HFF-Myc (cell line): ENCODE measurements at places on chromosomes 6 and 20.

DNA sequence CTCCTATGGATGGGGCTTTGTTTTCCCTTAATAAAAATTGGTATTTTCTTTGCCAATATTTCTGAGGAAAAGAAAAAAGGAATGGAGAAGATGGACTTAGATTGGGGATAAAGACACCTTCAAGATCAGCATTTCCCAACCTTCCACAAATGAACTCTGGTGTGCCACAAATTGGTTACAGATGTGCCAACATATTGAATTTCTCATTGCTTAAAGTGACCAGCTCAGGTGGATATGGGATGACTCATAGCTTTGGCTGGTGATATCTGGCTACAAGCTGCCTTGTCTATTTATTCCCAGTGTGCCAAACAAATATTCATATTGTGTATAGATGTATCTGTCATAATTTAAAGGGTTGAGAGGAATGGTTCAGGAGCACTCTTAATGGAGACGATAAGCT, 32.5 kb downstream of the THEMIS start:
- peak; percentile 24 for DNase-seq

GRCh38 chr6:32852018-32852843, 1.3 kb downstream of the TAP1 start:
- no peak for DNase-seq

- no peak for DNase-seq
Observed at GRCh38 chr20:33257237-33257636, 21.4 kb downstream of the BPIFA1 start.

DNA sequence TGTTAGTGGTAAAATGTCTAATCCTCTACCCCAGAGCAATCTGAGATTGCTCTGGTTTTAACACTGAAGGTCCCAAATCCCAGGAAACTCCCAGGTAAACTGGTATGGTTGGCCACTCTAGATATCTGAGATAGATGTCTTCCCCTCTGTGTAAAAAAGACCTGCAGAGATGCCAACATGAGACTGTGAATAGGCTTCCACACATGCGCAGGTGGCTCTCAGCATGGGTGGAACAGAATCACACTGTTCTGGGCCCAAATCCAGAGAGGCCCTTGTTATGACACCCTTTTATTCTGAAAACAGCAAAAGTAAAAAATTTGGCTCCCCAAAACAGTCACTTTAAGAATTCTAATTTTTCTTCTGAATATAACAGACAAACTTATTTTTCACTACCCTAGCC, 88.7 kb upstream of the BMP5 start:
- no peak for DNase-seq
